Esophagus muscularis mucosa (tissue), 4 donors: ENCODE measurements at places on chromosomes 5 and 9. TPM values are rescaled to one million over a fixed set of nuclear protein-coding genes. Genes with fewer than 3 reads are reported as not detected.

GRCh38 chr5:64788156-64788555 lies 19.4 kb downstream of the CWC27 start:
- DNase-seq = no peak

- DNase-seq = no peak
Observed at GRCh38 chr9:37414503-37414943, 8.0 kb upstream of the GRHPR start.

- DNase-seq = peak; percentile 78
Observed at GRCh38 chr9:94911986-94912635, 185.6 kb downstream of the AOPEP start.

DNA sequence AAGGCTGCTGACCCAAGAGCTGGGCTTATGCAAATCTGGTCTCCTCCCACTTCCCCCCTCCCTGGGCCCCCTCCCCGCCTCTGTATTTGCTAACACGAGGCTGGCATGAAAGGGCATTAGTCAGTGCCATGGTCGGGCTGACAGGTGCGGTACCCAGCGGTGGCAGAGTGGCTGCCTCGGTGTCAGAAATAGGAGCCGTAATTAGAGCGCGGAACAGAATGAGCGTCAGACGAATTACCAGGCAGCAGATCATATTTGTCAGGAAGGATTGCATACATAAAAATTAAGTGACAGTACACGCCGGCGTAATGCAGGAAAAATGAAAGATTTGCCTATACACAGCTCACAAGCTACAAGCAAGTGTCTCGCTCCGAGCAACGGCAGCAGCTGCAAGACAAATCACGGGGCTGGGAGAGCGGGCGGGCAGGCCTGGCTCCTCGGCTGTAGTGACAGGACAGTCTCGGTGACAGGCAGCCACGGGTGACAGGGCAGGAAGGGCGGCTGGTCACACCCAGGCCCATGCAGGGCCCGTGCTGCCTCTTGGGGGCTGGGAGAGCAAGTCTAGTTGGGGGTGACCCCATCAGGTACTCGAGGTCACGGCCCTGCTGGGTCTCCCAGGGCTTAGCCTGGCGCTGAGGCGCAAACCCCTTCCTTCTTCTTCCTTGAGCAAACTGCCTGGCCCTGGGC lies 72.4 kb downstream of the NEK6 start:
- no peak for DNase-seq

DNA sequence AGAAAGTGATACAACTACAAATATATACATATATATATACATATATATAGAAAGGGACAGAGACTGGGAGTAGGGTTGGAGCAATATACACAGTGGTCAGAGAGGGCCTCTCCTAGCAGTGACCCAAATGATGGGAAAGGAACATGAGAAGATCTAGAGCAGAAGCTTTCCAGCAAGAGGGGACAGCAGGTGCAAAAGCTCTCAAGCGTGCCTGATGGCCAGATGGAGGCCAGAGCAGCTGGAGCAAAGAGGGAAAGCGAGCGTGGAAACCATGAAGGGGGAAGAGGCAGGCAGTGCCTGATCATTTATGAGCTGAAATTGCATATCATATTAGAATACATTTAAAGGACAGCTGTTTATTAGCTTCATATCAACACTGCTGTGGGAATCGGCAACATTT lies 7.6 kb upstream of the GRPEL2 start:
- DNase-seq = no peak

- DNase-seq = no peak
Observed at GRCh38 chr5:151660616-151661495, 25.9 kb downstream of the SPARC start.

DNA sequence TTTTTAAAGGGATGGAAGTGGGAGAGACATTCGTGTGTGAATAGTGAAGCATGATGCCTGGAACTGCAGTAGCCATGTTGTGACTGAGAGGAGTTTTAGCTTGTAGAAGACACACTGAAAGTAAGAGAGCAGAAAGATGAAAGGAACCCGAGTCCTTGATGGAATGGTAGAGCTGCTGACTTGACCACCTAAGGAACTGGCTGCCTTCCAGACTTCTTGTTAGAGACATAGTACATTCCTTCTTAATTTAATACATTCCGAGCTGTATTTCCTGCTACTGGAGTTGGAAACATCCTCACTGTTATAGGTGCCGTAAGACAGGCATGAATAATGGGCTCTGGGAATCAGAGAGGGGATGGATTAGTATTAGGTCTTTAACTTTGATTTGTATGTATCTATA lies 7.4 kb downstream of the CER1 start:
- no peak for DNase-seq

- no peak for DNase-seq
Observed at GRCh38 chr9:92563116-92564100, 27.6 kb upstream of the ECM2 start.

DNA sequence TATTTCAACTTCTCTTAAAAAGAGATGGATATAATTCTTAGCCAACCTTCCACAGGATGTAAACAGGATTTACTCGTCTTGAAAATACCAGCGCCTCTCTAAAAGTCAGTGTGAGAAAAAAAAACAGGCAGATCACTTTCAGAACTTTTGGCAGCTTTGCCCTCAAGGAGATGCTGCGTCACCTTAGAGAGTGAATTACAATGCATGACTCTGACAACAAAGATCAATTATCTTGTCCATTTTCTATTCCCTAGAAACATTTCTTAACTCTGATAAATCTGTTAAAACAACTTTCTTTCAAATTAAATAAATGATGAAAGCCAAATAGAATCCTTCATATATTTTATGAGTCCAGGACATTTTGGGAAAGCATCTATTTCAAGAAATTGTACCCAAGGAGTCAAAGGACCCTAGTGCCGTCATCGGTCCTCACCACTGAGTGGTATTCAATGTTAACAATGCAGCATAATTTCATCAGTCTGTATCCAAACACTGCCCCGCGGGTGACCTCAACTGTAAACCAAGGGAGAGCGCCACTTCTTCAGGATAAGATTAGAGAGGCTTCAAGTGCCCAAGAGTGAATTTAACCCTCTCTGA lies 536.0 kb downstream of the PDE4D start:
- no peak for DNase-seq

- no peak for DNase-seq
Observed at GRCh38 chr5:51002368-51002767, 335.9 kb downstream of the PARP8 start.

DNA sequence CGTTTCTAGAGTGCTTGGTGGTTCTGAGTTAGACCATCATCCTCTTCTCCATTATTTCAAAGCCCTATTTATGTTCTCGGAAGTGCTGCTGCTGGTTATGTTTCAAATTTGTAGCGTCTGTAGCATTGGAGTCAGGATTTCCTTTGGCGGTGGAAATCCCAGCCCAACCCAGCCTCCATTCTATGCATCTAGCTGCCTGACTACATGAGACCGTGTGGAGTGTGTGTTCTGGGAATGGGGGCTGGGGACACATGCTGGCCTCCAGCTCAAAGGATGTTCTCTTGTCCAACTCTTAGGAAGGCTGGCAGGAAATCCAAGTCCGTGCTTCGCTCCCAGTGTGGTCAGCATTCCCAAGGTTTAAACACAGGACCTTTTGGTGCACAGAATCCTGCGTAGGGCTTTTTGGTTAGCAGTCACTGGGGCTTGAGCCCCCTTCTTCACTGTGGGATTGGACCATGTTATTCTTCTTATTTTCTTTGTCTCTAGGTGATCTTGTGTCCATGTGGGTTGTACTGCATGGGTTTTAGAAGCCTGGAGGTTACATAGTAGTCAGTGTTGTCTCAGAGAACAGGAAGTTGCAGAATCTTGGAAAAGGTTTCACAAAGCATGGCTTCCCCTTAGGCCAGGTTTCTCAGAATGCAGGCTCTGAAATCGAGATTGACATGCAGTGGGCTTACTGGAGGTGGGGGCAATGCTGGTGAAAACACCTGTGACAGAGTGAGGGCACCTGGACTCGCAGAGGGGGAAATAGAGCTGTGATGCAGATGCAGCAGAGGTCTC lies 132.2 kb downstream of the ARHGAP26 start:
- no peak for DNase-seq

GRCh38 chr9:85321561-85321960 lies 420.2 kb downstream of the AGTPBP1 start:
- DNase-seq = no peak

GRCh38 chr9:132169672-132170392 lies 8.0 kb downstream of the NTNG2 start:
- DNase-seq = no peak

CCNB1 gene
- 2.8 TPM for total RNA-seq

PHYHD1 gene
- 11.9 TPM for total RNA-seq

ANGPTL2 gene
- total RNA-seq = 29.5 TPM

KCNT1 gene
- 0.17 TPM for total RNA-seq

SLC6A18 gene
- not detected for total RNA-seq
